ENCODE measurements at places on chromosomes 3 and 15.

DNA sequence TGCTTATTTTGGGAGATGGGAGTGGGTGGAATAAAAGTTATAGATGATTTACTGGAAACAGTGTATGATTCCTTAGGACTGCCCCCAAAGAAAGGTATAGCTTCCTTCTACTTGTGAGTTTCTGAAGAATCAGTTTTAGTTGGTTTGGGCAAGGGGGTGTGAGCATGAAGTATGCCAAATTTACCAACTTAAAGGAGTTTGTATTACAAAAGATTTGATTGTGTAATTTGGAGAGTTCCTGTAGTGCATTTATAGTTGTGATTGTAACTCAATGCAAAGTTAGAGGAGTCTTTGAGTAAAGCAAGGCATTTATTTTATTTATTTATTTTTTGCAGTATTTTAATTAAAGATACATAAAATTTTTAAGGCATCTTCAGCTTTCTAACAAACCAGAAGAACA is 42.8 kb downstream of the TSC22D2 start:
- DNase-seq, result no peak

DNA sequence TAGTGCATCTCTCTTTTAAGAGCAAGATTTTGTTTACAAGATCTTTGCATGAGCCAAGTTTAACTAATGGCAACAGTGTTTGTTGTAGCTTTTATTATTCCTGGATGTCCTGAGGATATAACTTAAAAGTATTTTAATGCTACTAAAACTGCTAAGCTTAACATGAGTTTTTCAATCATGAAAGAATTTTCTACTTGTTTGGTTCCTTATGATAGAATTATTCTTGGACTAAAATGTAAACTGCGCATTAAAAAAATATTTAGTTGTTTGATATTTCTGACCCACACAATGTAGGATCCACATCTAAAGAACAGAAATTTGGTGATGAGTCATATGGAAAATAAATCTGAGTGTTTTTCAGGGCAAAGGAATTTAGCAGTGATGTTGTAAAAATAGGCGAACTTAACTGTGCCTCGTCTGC is 70.8 kb downstream of the RAP2B start:
- DNase-seq, result no peak

- no peak for DNase-seq
Observed at GRCh38 chr15:66670175-66670574, 31.9 kb upstream of the SMAD6 start.

- no peak for DNase-seq
Observed at GRCh38 chr3:177827511-177828207, 630.4 kb upstream of the TBL1XR1 start.

- no peak for DNase-seq
Observed at GRCh38 chr15:74872702-74873035, 496 bp downstream of the SCAMP2 start.

DNA sequence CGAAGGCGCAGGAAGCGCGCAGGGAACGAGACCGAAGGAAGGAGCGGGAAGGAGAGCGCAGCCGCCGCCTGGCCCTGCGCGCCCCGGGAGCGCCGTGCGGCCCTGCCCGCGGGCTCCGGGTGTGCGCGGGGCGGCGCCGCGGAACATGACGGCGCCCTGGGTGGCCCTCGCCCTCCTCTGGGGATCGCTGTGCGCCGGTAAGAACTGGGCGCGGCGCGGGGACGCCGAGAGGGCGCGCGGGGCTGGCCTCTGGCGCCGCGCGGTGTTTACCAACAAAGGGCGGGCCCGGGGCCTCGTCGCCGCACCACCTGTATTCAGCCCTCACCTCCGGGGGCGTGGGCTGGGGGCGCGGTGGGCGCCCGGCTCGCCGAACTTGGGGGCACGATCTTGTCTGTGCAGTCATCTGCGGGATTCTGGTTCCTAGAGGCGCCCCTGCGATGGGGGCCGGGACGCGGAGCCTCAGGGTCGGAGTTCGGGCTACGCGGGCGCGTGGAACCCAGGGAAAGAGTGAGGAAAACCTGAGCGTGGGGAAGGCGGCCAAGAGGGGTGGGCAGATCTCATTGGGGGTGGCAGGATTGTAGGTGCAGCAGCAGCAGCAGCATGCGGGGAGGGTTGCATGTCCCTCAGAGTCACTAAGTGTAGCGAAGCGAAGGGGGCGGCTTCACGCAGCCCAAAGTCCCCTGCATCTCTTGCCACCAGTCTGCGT is 641 bp downstream of the ACVR2B start:
- no peak for DNase-seq

- DNase-seq, result no peak
Observed at GRCh38 chr15:65924004-65924403, 54.7 kb downstream of the RAB11A start.

DNA sequence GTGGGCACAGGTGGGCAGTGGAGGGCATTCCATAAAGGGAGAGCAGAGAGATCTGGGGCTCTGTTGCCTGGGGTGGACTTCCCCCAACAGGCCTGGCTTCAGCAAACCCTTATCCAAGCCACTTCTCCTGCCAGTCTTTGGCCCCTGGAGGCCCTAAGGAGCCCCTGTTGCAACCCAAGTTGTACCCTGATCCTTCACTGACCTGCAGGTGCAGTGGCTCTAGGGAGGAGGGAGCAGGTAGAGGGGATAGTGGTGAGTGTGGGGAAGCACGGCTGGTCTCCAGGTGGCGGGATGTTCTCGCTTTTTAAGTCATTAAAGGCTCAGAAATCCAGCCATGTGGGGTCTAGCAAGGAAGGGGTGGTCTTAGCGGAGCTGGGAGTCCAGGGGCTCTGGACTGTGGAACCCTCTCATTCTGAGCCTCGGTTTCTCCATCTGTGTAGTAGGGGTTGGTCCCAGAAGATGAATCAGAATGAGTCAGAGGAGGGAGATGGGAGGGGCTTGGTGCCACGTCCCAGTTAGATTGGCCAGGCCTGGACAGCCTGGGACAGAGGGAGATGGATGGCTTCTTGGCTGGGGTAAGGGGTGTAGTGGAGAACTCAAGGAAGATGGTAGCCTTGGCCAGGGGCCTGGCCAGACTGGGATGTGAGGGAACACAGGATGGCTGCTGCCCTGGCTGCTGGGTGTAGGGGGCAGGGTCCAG is 2.6 kb downstream of the ZBTB47 start:
- DNase-seq, result no peak

- no peak for DNase-seq
Observed at GRCh38 chr15:27317736-27318135, 346.8 kb downstream of the GABRG3 start.

- no peak for DNase-seq
Observed at GRCh38 chr3:27166888-27167287, 202.3 kb downstream of the NEK10 start.

DNA sequence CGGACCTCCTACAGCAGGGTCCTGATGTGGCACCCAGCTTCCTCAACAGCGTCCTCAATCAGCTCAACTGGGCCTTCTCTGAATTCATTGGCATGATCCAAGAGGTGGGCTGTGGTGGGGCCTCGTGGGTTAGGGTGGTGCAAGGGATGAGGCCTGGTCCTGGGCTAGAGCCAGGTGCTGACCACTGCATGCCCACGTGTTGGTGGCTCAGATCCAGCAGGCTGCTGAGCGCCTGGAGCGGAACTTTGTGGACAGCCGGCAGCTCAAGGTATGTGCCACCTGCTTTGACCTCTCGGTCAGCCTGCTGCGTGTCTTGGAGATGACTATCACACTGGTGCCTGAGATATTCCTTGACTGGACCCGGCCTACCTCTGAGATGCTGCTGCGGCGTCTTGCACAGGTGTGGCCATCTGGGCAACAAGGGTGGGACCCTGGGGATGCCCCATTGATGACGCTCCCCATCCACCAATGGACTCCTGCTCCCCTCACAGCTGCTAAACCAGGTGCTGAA is 3.8 kb downstream of the AMIGO3 start:
- no peak for DNase-seq

GRCh38 chr3:112973325-112974177 is 1.4 kb downstream of the CD200R1 start:
- no peak for DNase-seq

DNA sequence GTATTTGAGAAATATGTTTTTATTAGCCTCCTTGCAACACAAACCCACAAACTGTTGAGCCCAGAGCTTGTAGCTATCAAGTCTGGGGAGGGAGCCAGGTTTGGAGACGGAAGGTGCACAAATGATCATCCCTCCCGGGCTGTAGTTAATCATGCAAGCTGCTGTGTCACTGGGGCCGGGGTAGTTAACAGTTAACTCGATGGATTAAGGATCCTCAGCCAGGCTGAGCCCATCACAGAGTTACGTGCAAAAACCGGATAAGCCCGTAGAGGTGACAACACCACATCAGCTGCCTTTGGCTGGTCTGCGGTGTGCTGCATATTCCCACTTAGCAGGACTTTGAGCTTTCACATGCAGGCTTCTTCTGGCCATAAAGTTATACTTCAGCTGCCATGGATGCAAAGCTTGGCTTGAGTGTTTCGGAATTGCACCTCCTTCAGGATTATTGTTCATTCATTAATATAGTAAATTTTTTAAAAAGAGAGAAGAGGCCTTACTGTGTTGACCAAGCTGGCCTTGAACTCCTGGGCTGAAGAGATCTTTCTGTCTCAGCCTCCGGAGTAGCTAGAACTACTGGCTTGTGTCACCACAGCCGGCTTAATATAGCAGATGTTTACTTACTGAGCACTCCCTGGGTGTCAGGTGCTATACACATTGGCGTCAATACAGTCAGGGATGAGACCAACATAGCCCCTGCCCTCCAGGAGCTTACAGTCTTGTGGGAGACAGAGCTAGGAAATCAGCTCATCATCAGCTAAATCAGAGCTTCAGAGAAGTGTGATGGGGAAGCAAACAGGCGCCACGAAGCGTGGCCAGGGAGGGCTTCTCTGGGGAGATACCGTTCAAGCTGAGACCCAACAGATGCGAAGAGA is 226.8 kb upstream of the BHLHE40 start:
- no peak for DNase-seq

GRCh38 chr15:100439514-100439913 is 89.2 kb downstream of the CERS3 start:
- DNase-seq, result no peak

DNA sequence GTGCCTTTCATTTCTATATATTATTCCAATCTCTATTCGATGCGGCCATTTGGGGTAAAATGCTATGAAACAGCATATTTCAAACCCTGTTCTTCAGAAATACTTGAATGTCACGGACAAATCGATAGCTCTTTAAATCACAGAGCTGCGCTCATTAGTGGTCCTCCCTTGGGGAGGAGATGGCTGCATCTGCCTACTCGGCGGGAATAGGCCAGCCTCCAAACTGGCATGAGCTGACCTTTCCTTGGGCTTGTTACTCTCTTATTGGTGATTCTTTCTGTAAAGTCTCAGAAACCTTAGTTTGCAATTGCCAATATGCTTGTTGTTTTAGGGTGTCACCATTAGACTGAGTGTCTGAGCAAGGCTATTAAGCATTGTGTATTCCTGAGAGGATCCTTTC is 120.9 kb downstream of the BDH1 start:
- DNase-seq, result no peak

- DNase-seq, result no peak
Observed at GRCh38 chr3:53238886-53239285, 16.9 kb downstream of the TKT start.

DNA sequence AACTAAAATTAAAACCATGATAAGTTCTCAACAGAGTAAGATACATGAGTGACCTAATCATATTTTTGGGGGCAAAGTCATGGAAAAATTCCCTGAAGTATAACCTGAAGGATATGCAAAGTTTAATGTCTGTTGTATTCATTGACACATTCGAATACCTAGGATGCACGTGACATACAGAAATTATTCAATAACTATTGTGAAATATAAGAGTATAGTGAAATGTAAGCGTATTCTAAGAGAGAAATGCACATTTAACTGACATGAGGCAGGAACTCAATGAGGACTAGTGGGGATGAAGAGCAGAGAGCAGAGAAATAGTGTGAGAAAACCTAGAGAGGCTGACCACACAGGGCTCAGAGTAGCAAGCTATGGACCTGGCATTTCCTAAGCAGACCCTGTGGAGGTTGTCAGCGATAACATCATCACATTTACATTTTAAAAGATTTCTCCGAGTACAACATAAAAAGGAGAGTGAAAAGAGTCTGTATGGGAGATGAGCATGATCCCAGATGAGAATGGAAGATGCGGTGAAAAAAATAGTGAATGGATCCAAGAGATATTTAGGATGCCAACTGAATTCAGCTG is 588.8 kb downstream of the MAGI1 start:
- DNase-seq, result no peak

- no peak for DNase-seq
Observed at GRCh38 chr15:95663156-95664100, 667.1 kb upstream of the NR2F2 start.

- DNase-seq, result no peak
Observed at GRCh38 chr3:192260116-192261010, 467.0 kb downstream of the FGF12 start.

DNA sequence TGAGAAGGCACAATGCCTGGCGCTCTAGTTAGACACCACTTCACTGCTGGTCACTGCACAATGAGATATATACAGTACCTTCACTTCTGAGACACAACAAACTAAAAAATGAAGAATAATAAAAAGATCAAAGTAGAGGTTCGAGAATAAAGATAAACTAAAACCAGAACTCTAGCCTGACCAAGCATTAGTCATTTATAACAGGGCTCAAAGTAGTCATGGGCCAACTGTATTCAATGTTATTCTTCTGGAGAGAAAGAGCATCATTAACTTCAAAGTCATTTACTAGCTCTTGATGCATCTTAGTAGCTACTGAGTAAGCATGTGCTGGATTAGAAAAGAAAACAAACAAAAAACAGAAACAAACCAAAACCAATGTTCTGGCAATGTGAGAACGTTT is 145.2 kb downstream of the SSR3 start:
- no peak for DNase-seq

DNA sequence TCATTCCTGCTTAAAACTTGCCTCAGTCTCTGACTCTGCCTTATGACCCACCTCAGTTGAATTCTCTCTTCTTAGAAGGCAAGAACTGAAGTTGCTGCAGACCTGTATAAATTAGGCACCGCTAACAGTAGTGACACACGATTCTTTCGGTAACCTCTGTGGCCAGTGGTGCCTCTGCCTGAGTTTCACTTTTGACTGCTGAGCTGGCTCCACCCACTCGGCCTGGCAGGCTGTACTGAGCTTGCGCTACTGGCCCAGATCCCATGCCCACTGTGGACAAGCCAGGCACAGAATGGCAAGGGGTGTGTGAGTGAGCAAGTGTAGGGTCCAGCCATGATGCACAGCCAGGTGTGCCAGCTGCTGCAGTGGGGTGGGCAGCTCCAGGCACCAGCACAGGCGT is 19.1 kb upstream of the EIF1B start:
- DNase-seq, result no peak

DNA sequence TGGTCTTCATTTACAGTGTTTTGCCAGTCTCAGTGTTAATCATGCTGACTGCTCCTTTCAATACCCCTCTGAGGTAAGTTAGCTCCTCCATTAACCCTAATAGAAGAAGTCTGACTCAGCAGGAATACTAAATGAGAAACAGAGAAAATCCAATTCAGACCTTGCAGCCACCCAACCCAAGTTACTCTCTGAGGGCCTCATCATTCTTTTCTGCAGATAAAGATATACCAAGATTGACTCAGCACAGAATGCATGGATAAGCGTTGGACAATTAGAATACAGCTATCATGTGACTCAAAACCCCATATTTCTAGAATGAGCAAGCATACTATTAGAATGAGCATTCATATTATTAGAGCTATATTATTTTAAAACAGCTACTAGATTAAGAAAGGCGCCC is 389.1 kb upstream of the SGO1 start:
- DNase-seq, result no peak

All from cortex of kidney (tissue), 1 donor.